ENCODE measurements at places on chromosomes 12 and 14. TPM values are rescaled to one million over a fixed set of nuclear protein-coding genes. Genes with fewer than 3 reads are reported as not detected.

The SELPLG gene
- total RNA-seq: 207 TPM

The GRIP1 gene
- total RNA-seq: 1.6 TPM

The RAP1B gene
- total RNA-seq: 284 TPM

The LRRC10 gene
- total RNA-seq: not detected
